Adipocyte (in vitro differentiated cells): ENCODE measurements at places on chromosomes 3 and 15.

DNA sequence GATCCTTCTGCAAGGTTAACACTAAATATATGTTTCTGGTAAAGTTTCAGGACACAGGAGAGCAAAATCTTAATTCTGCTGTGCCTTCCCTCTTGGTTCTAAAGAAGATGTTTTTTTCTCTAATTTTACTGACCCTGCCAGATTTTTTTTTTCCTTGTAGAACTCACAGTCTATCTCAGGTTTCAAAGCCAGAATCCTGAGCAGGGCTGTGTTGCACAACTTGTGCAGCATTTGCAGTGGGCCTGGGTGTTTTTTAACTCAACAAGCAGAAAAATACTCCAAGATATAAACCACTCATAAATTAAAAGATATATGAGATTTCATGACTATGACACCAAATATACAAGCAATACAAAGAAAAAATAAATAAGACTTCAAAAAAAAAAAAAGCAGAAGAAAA, 40.2 kb upstream of the ARF4 start:
- DNase-seq = peak; percentile 91

DNA sequence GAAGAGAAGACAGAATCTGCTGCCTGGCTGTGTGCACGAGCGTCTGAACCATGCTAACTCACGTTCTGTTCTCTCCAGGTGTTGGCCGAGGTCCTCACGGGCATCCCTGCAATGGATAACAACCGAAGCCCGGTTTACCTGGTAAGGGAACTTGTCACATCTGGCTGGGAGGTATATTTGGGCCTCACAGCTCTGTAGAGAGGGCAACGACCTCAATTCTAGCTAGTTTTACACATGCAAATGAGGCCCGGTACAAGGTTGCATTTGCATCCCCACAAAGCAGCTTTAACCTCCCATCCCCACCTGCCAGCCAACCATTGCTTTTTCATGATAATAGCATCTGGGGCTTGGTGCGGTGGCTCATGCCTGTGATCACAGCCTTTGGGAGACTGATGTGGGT, 22.0 kb upstream of the TATDN2 start:
- DNase-seq = no peak

GRCh38 chr3:17672506-17672905, 69.9 kb downstream of the TBC1D5 start:
- DNase-seq = peak; percentile 38

DNA sequence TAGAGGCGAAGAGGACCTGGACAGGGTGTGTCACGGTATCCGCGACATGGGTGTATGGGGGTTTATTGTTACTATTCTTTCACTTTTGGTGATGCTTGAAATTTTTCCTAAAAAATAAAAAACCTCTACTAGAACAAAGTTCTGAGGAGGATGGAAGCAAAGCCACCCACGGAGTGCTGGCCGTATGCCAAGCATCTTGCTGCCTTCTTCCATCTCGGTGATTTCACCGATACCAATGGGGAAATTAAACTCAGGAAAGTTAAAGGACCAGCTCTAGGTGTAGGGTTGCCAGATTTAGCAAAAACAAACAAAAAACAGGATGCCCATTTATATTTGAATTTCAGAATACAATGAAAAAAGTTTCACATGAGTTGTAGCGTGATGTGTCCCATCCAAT, 33.9 kb downstream of the SMAD6 start:
- DNase-seq = no peak

- DNase-seq = no peak
Observed at GRCh38 chr3:25812644-25813043, 22.8 kb downstream of the OXSM start.

DNA sequence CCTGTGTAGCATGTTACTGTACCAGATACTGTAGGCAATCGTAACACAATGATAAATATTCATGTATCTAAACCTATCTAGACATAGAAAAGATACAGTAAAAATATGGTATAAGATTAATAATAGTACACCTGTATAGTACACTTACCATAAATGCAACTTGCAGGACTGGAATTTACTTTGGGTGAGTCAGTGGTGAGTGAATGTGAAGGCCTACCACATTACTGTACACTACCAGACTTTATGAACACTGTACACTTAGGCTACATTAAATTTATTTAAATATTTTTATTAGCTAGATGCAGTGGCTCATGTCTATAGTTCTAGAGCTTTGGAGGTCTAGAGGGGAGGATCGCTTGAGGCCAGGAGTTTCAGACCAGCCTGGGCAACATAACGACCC, 186.6 kb upstream of the ROPN1 start:
- no peak for DNase-seq

DNA sequence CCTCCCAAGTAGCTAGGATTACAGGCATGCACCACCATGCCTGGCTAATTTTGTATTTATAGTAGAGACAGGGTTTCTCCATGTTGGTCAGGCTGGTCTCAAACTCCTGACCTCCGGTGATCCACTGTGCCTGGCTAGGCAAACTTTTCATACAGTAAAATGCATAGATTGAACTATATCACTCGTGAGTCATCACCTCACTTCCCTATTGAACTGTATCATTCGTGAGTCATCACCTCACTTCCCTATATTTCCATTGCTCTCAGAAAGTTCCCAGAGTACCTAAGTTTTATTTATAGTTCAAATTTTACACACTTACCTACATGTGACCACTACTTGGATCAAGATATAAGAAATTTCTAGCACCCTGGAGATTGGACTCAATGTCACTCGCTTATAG, 73.6 kb upstream of the ACAD9 start:
- peak; percentile 25 for DNase-seq

GRCh38 chr15:50009634-50010033, 109.4 kb downstream of the ATP8B4 start:
- DNase-seq = no peak

DNA sequence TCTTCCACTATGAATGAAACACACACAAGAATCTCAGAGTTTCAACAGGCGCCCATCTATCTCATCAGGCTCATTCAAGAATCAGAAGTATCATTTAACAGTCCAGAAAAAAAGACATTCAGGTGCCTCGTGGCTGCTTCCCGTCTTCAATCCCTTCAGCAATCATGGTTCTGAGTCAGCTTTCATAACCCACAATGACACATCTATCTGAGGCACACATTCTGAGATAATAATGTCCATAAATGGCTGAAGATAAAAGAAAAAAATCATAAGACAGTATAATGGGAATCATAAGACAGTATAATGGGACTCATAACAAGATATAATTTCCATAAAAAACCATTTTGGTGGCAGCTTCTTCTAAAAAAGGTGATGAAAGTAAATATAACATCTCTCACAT, 52.4 kb downstream of the TNIK start:
- DNase-seq = no peak

GRCh38 chr3:152197451-152197850, 71.3 kb upstream of the MBNL1 start:
- no peak for DNase-seq

DNA sequence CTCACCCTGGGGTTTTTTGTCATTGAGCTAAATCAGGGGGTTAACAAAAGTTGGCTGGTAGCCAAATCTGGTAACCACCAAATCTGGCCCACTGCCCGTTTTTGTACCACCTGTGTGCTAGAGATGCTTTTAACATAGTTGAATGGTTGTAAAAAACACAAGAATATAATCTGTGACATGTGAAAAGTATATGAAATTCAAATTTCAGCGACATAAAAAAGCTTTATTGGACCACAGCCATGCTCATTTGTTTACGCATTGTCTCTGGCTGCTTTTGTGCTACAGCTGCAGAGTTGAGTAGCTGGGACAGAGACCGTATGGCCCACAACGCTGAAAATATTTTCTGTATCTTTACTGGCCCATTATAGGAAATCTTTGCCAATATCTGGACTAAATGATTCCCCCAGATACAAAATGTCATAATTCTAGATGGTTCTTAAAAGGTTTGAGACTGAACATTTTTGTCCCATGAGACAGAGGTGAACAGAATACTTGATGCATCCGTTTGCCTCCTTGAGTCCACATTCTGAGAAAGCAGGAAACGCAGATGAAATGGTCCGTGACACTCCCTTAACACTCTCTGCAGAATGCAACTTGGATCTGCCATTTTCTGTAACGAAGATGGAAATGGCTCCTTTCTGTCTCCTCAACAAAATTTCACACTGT, 120.9 kb upstream of the PDZRN3 start:
- no peak for DNase-seq

DNA sequence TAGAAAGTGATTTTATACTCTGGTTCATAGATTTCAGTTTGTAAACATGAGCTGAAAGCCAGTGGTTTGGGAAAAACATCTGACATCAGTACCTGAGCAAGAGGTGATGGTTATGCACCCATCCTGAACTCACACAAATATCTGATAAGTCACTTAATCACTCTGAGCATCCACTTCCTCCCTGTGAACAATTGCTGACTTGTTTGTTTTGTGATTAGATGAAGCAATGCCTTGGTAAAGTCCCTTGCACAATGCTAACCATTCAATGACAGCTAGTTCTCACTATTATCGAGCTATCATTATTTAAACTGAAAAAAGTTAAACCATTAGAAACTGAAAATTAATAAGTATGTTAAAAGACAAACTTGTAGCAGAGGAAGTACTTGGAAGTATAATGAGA, 303.0 kb downstream of the PLOD2 start:
- DNase-seq = no peak

- no peak for DNase-seq
Observed at GRCh38 chr3:42159706-42160472, 68.7 kb downstream of the TRAK1 start.

DNA sequence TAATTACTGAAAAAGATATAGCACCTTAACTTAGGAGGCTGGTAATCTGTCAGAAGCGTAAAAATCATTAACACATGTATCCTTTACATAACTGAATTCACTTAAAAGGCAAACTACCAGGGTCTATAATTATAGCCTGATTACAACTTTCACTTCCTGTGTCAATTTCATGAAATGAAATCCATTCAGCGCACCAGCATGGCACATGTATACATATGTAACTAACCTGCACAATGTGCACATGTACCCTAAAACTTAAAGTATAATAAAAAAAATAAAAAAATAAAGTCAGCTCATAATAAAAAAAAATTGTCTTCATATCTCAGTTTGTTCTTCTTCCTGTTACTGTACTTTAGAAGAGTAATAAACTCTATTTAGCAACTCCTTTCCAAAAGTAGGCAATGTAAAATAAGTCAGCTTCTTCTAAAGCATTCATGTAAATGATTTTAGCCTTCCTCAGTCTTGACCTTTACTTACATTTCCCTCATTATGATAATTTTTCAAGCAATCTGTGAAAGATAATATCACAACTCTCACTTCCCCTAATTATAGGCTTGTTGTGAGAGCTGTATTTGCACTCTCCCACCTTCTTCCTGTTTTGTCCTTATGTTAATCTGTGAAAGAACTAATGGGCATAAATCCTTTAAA, 50.1 kb downstream of the KBTBD8 start:
- DNase-seq = no peak

DNA sequence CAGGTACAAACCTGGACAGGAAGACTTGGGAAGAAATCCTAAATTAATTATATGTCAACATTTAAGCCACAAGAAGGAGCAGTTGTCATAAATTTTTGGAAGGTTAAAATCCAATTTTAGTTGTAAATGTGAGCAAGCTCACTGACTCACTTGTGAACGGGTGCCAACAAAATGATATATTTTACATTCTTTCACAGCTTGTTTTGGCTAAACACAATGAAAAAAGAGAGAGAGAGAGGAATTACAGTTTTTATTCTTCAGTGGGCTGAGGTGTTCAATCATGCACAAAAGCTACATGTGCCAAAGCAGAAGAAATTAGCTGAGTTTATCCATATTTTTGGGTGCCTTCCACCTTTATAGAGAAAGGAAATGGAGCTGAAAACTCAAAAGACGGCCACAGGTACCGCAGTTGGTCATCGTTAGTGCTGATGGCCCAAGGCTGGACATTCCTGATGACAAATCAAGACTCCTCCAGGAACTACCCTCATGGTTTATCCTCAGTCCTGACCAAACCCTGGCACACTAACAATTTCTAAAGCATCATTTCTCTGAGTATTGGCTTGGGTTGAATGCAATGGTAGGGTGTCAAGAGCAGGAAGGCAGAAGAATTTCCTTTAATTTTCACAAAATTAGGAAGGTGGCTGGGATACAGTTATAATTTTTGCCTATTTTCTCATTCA, 37.6 kb upstream of the WNT5A start:
- peak; percentile 46 for DNase-seq

GRCh38 chr15:52735231-52736089, 54.7 kb downstream of the ONECUT1 start:
- DNase-seq = peak; percentile 90

DNA sequence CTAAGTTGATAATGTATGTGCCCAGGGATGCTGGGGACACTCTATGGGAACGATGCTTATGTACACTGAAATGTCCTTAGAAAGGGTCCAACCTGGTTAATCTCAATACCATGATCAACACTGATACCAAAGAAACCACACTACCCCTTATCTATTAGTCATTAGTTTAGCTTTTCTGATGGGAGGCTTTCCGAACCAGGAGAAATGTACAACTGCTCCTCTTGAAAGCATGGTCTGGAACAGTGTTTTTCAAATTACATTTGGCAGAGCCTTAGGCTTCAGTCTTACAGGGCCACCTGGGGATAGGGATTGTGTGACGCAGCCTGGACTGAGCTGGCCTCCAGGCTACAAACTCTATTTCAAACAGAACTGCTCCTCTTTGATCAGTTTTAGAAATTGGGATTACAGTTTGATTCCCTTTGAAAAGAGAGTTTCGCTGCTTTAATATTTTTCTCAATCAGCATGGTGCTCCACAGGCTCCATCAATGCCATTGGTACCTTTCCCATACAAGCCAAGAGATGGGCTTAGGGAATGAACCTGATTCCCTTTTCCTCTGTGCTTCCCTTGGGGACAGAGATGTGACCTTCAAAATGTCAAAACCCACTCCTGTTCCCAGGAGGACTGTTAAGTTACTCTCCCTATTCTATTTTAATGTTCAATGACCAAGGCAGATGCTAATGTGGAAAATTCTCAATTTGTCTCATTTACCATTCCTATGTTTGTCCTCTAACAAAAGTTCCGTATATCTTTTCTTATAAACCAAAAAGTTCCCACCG, 296.0 kb upstream of the ADAMTS9 start:
- no peak for DNase-seq

GRCh38 chr15:43270676-43271306, 4.1 kb upstream of the TGM5 start:
- DNase-seq = no peak

DNA sequence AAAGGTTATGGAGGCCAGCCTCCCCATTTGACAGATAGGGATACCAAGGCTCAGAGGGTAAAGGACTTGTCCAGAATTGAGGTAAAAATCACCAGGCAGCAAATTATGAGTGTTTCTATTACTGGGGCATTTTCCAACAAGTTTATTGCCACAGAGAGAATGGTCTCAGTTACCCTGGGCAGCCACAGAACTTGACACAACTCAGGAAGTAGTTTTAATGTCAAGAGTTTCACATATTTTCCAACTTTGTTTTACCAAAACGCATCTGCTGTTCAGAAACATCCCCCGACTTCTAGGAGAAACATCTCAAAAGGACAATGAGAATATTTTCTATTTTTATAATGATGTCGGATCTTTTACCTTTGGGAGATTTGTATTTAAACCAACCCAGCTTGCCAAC, 107.5 kb upstream of the MRPS22 start:
- no peak for DNase-seq

GRCh38 chr15:26623071-26623470, 149.8 kb downstream of the GABRB3 start:
- no peak for DNase-seq
